ENCODE measurements at places on chromosomes 7 and 10.

GRCh38 chr10:97584798-97585438 is 729 bp downstream of the HOGA1 start:
- no peak for DNase-seq

- no peak for DNase-seq
Observed at GRCh38 chr10:22693371-22693784, 21.0 kb downstream of the PIP4K2A start.

- DNase-seq: no peak
Observed at GRCh38 chr7:133115596-133115995, 33.7 kb upstream of the CHCHD3 start.

DNA sequence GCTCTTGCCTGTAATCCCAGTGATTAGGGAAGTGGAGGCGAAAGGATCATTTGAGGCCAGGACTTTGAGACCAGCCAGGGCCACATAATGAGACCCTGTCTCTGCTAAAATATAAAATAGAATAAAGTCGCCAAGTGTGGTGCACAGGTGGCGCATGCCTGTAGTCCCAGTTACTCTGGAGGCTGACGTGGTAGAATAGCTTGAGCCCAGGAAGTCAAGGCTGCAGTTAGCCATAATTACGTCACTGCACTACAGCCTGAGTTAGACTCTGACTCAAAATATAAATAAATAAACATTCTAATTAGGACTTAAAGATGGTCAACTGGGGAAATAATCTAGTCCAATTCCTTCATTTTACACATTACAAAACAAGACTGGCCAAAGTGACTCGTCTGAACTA is 768 bp downstream of the CHCHD2 start:
- peak; percentile 12 for DNase-seq

DNA sequence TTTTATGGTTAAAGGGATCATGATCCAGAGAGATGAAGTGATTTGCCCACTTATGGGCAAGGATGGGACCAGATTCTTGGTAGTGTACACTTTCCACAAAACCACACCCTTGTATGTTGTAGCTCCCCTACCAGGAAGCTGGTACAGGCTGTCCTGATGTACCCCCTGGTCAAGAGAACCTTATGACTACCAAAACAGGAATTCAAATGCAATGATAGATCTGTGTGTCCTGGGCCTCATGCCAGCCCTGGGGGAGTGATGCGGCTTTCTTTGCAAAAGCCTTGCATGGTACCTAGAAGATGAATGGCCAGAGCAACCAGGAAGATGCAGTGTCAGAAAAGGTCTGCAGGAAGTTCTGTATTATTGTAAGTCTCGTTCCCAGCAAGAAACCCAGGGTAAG is 94.9 kb upstream of the AGK start:
- no peak for DNase-seq

Data from NCI-H1694 (cell line).